H4 (cell line): ENCODE measurements at places on chromosomes 1 and 21. TPM values are rescaled to one million over a fixed set of nuclear protein-coding genes. Genes with fewer than 3 reads are reported as not detected.

A3GALT2 gene
- not detected in 2 replicates for total RNA-seq

PEAR1 gene
- total RNA-seq, result not detected in 2 replicates

SELENBP1 gene
- total RNA-seq, result 3.3 and 5.8 TPM in 2 replicates

GRCh38 chr1:168665975-168666374 is 63.0 kb downstream of the DPT start:
- no peak for DNase-seq

- DNase-seq, result no peak
Measured at GRCh38 chr21:36156815-36157670, at the start of gene DOP1B. TSS of gene DOP1B (plus strand) at chr21:36156824. CDS start at chr21:36164734, 7,910 bp downstream.

GRCh38 chr1:68521286-68521685 is 24.4 kb upstream of the DEPDC1 start:
- DNase-seq, result no peak
